Liver (tissue), 10 donors: ENCODE measurements at places on chromosomes 13 and 19. TPM values are rescaled to one million over a fixed set of nuclear protein-coding genes. Genes with fewer than 3 reads are reported as not detected.

GRCh38 chr19:54188215-54188871, 1.0 kb downstream of the MBOAT7 start:
- H3K4me3 ChIP-seq: no peak overlapping the region
- H3K27me3 ChIP-seq: no peaks in the 10 kb centered on the region
- peak overlapping the region; percentile 99 for H3K27ac ChIP-seq

DNA sequence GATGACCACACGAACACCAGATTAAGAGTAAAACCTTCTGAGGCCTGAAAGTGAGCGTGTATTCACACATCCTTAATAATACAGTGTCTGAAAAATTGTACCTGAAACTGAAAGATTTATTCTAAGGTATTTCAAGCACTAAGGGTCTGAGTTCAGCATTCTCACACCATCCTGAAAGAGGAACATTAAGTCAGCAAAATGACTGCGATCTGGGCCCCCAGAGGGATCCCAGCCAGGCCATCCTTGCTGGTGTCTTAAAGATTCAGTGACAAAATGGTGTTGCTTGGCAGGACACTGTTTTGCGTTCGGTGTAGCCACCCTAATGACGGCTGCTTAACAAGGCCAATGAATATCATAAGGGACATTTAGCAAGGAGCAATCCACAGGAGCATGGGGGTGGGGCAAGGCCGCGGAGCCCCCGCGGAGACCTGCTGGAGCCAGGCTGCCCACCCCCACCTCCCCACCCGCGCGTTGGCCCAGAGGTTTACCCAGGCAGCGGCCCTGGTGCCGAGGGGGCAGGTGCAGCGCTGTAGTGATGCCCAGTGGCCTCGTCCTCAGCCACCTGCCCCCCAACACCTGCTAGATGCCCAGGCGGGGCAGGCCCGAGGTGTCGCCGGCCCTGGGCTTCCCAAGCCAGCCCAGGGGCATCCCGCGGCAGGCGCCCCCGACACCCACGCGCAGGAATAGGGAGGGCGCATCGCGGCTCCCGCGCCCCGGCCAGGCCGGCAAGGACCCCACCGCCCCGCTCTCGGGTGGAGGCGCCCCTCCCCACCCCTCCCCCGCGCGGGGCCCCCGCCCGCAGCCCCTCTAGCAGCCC, 742 bp downstream of the NALCN start:
- no peak overlapping the region for H3K4me3 ChIP-seq
- H3K27me3 ChIP-seq: peaks cover 4% of the 10 kb centered on the region
- DNase-seq: no peak
- H3K36me3 ChIP-seq: no peaks in the 10 kb centered on the region
- no peak overlapping the region for H3K27ac ChIP-seq
- H3K4me1 ChIP-seq: peaks cover 6% of the 10 kb centered on the region

DNA sequence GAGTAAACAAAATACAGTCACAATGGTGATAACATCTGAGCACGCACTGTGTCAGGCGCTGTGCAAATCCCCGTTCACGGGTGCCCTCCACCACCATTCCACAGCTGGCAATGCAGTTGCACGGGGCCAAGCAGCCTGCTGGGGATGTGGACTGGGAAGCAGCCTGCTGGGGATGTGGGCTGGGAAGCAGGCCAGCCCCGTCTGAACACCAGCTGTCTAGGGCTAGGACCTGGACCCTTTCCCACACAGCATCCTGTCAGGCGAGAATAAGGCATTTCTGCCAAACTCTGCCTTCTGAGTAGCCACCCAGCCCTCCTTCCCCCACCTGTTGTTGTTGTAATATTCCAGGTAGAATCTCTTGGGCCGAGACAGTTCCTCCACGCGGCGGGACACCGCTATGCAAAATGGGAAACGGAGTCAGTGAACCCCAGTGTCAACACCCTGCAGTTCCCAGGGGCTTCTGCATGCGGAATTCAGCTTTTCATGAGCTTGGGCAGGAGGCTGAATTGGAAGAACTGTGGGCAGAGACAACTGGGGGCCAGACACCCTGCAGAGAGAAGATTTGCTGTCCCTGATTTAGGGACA, 27.8 kb upstream of the MIER2 start:
- no peaks in the 10 kb centered on the region for H3K36me3 ChIP-seq
- H3K4me1 ChIP-seq: no peaks in the 10 kb centered on the region
- no peak overlapping the region for H3K4me3 ChIP-seq
- no peaks in the 10 kb centered on the region for H3K27me3 ChIP-seq
- no peak overlapping the region for H3K27ac ChIP-seq

GRCh38 chr19:22610121-22610520, 24.0 kb upstream of the ZNF492 start:
- no peaks in the 10 kb centered on the region for H3K27me3 ChIP-seq
- no peak overlapping the region for H3K4me3 ChIP-seq
- H3K36me3 ChIP-seq: no peaks in the 10 kb centered on the region
- H3K27ac ChIP-seq: no peak overlapping the region
- DNase-seq: no peak

DNA sequence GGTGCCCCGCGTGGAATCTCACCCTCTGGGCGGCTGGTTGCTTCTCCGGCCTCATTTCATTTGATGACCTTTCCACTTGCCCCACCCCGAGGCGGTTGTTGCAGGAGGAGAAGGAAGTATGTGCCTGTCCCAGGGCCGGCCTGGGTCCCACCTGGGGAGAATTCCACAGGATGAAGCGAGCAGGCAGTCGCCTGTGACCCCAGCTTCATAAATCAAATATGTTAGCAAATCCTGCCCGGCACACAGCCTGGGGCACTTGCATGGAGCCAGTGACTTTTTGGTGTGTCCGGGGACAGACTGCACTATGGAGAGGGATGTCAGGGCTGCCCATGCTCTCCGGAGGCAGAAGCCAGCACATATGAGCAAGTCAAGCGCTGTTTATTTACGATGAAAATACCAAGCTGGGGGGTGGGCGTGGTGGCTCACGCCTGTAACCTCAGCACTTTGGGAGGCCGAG, 19.7 kb upstream of the ZBTB7A start:
- no peaks in the 10 kb centered on the region for H3K4me1 ChIP-seq
- no peak overlapping the region for H3K27ac ChIP-seq
- no peaks in the 10 kb centered on the region for H3K27me3 ChIP-seq
- DNase-seq: no peak
- peaks cover 3% of the 10 kb centered on the region for H3K36me3 ChIP-seq

DNA sequence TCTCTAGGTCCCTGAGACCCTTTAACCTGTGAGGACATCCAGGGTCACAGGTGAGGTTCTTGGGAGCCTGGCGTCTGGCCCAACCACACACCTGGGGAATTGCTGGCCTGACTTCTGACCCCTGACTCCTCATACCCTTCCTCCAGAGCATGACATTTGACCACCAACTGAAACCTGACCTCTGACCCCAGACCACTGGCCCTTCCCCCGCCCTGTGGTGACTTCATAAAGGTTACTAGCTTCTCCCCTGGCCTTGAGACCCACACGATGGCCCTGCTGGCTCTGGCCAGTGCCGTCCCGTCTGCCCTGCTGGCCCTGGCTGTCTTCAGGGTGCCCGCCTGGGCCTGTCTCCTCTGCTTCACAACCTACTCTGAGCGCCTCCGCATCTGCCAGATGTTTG, at the start of gene SPACA6:
SPACA6 (plus strand) TSS at position 71 of the 400 bp plus-strand sequence; CDS start at position 268, 197 bp downstream.
- H3K27me3 ChIP-seq: no peaks in the 10 kb centered on the region
- no peak within 1 kb of the TSS for H3K4me3 ChIP-seq
- DNase-seq: no peak
- H3K4me1 ChIP-seq: no peaks in the 10 kb centered on the region
- H3K27ac ChIP-seq: no peak within 1 kb of the TSS

DNA sequence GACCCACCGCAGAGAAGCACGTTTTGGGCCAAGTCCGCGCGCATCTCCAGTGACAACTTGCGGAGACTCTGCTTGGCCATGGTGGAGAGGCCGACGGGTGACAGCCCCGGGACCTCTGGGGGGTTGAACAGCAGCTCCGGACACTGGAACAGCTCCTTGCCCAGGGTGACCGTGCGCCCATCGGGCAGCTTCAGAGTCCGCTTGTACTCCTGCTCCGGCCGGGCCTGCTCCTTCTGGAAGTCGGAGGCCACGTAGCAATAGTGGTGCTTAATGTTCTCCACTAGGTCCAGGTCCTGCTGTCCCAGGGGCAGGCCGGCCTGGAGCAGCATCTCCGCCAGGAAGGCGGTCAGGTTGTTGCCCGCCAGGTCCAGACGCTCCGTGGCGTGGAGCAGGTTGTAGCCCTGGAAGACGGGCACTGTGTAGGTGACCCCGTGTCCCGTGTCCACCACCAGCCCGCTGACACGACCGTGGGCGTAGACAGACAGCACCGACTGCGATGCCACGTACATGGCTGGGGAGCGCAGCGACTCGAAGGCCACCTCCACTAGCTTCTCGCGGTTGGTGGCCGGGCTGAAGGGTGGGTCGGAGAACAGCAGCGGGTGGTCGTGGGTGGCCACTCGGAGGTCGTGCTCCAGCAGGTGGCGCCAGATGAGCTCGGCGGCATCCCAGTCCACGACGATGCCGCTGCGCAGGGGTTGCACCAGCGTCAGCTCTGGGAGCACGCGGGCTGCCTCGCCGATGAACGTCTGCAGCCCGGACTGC, 743 bp downstream of the ACTL9 start:
- DNase-seq: no peak
- no peaks in the 10 kb centered on the region for H3K36me3 ChIP-seq

Gene CKM
- total RNA-seq: 0.17 TPM

Gene TMEM272
- total RNA-seq: 0.14 TPM

Gene PRR22
- total RNA-seq: 0.42 TPM
